ENCODE measurements at places on chromosomes 1 and 21. TPM values are rescaled to one million over a fixed set of nuclear protein-coding genes. Genes with fewer than 3 reads are reported as not detected.

- peak overlapping the region; percentile 25 for H3K27ac ChIP-seq
- H3K4me1 ChIP-seq: peaks cover 6% of the 10 kb centered on the region
- no peak for DNase-seq
- no peaks in the 10 kb centered on the region for H3K36me3 ChIP-seq
- no peaks in the 10 kb centered on the region for H3K27me3 ChIP-seq
These were observed 43.9 kb downstream of the SKI start for GRCh38 chr1:2271841-2272655.

- DNase-seq: peak; percentile 75
- H3K4me1 ChIP-seq: peaks cover 15% of the 10 kb centered on the region
- no peaks in the 10 kb centered on the region for H3K27me3 ChIP-seq
- peaks cover 46% of the 10 kb centered on the region for H3K36me3 ChIP-seq
- H3K27ac ChIP-seq: no peak overlapping the region
- no peak overlapping the region for H3K4me3 ChIP-seq
These were observed 31.3 kb downstream of the INKA2 start for GRCh38 chr1:111707906-111708305.

DNA sequence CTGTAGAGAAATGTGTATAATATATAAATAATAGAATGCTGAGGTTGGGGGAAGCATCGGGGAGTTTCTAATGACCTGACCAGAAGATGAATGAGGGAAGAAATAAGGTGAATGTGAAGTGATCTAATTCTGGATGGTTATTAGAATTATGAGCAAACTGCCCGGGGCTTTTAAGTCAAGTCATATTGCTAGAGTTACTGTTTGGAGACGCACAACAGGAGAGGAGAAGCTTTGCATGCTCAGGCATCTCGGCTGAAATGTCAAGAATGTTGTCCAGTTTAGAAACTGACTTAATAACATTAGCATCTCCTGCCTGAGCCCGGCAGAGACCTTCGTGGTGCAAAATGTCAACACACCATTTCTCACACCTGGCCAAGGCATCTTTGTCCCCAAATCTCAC is 119.1 kb downstream of the RRAGC start:
- H3K4me3 ChIP-seq: no peak overlapping the region
- peaks cover 4% of the 10 kb centered on the region for H3K4me1 ChIP-seq
- H3K27ac ChIP-seq: no peak overlapping the region
- no peaks in the 10 kb centered on the region for H3K27me3 ChIP-seq

The CDCP2 gene
- not detected for total RNA-seq

- peaks cover 13% of the 10 kb centered on the region for H3K36me3 ChIP-seq
- no peak overlapping the region for H3K27ac ChIP-seq
- H3K4me3 ChIP-seq: no peak overlapping the region
- no peak for DNase-seq
- no peaks in the 10 kb centered on the region for H3K27me3 ChIP-seq
These were observed 35.7 kb downstream of the NRIP1 start for GRCh38 chr21:15029077-15029476.

GRCh38 chr1:237269938-237270337 is 228.0 kb downstream of the RYR2 start:
- H3K4me1 ChIP-seq: no peaks in the 10 kb centered on the region
- H3K27ac ChIP-seq: no peak overlapping the region
- no peaks in the 10 kb centered on the region for H3K36me3 ChIP-seq
- DNase-seq: no peak
- peaks cover 38% of the 10 kb centered on the region for H3K27me3 ChIP-seq
- H3K4me3 ChIP-seq: no peak overlapping the region

- DNase-seq: peak; percentile 67
- no peak overlapping the region for H3K4me3 ChIP-seq
- H3K4me1 ChIP-seq: peaks cover 4% of the 10 kb centered on the region
- no peak overlapping the region for H3K27ac ChIP-seq
- H3K27me3 ChIP-seq: no peaks in the 10 kb centered on the region
- peaks cover 51% of the 10 kb centered on the region for H3K36me3 ChIP-seq
These were observed 29.3 kb downstream of the SLC66A1 start for GRCh38 chr1:19341201-19342061.

DNA sequence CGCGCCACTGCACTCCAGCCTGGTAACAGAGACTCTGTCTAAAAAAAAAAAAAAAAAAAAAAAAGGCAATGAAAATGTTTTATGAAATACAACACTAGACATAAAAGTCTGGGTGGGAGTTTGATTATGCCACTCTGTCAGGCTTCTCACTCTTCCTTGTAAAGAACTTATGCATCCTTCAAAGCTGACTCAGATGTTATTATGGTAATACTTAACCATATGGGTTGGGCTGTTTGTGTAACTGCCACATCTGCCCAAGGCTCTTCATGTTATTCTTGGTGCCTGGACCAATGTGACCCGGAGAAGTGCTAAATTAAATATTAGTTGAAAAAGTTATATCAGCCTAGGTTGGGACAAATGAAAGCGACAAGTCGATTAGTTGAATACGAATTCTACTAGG is 23.8 kb downstream of the FAM89A start:
- H3K4me3 ChIP-seq: no peak overlapping the region
- H3K27me3 ChIP-seq: no peaks in the 10 kb centered on the region
- no peak for DNase-seq
- peaks cover 22% of the 10 kb centered on the region for H3K4me1 ChIP-seq
- H3K27ac ChIP-seq: no peak overlapping the region
- H3K36me3 ChIP-seq: peaks cover 17% of the 10 kb centered on the region

- H3K36me3 ChIP-seq: no peaks in the 10 kb centered on the region
- H3K27ac ChIP-seq: no peak overlapping the region
These were observed 207.6 kb downstream of the S1PR1 start for GRCh38 chr1:101444381-101444780.

DNA sequence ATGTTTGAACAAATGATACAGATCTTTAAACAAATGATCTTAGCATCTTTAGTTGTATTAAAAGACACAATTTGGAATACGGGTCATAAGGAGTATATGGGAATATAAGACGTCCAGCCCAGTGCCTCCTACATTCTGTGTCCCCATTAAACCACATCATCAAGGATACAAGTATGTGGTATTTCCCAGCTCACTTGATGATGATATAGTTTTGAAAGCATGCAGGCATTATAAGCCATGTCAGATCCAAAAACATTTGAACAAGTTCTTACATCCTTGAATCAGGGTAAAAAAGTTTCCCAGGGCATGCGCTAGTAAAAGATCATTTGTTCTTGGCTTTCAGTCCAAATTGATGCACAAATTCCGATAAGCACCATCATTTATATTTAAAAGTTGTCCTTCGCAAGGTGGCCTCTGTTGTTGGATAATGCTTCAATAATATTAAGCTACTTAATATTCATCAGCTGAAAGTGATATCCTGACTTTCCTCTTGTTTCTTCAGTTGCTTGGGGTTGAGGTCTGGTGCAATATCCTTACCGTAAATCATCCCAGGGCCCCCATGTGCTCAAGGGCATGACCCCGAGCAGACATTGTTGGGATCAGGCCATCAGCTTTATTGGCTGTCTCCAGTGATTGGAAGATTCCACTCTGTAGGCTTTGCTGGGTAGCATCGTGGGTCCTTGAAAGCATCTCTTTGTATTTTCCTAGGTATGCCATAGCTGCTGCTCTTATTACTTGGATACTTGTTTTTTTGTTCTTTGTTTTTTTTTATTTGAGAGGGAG is 61.8 kb downstream of the CENPF start:
- no peak overlapping the region for H3K27ac ChIP-seq
- H3K4me3 ChIP-seq: no peak overlapping the region
- peaks cover 44% of the 10 kb centered on the region for H3K36me3 ChIP-seq
- H3K27me3 ChIP-seq: no peaks in the 10 kb centered on the region
- DNase-seq: no peak

DNA sequence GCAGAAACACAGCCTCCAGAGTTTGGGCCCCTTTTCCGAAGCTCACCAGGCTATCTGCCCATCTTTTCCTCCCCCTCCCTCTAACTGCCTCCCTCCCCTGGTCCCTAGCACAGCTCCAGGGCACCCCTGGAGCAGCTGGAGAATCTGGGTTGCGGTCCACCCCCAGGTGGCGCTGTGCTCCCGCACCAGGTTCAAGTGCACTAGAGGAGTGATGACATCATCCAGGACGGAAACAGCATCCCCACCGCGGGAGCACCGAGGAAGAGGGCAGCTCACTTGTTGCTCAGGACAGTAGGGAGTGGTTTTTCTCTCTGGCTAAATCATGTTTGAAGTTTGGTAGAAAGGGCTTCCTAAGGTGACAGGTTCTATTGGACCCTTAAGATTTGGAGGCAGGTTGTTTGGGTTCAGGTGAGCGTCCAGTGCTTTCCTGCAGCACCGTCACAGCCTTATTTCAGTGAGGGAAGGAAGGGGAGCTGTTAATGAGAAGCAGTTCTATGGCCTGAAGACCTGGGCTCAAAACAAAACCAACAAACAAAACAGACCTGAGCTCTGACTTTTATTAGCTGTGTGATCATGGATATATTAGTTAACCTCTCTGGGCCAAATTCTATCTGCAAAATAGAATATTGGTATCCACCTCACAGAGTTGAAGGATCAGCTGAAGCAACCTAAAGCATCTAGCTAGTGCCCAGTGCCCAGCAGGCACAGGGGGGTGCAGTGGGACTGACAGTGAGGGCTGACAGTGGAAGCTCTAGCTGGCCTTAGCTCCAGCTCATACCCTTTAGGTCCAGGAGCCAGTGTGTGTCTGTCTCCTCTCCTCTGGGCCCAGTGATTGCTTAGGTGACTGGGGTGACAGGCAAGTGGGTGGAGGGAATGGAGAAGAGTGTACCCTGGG is 7.5 kb downstream of the SHISA4 start:
- H3K27ac ChIP-seq: no peak overlapping the region
- H3K4me3 ChIP-seq: no peak overlapping the region
- peak; percentile 95 for DNase-seq
- peaks cover 5% of the 10 kb centered on the region for H3K4me1 ChIP-seq
- peaks cover 13% of the 10 kb centered on the region for H3K27me3 ChIP-seq
- H3K36me3 ChIP-seq: no peaks in the 10 kb centered on the region

DNA sequence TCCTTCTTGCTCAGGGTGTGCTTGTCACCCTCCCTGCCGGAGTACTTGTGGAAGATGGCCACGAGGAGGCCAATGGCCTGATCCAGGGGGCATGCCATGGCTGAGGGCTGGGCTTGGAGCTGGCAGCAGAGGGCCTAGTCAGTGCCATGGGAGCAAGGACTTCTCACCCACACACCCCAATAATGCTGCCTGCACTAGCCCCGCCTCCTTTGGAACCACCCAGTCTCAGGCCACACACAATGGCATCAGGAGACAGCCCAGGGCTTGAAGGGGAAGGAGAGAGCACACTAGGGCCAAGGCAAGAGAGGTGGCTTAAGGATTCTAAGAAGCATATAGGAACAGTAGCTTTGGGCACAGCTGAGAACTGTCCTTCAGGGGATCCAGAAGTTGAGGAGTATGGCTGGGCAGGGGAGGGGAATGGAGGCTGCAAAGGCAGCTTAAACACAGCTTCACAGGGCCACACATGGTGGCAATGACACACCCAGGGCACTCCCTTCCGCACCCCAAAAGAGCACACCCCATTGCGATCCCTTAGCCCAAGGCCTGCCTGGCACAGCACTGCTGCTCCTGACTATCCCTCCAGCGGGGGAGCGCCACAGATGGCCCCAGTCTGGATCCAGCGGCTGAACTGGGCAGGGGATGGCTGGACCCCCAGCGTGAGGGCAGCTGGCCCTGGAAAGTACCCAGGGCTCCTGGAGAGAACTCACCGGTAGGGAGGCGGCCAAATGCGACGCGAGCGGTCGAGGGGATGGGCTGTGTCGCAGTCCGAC is at the start of gene S100A6:
Gene S100A6, minus strand, starts transcription at position 750 of the 770 bp plus-strand sequence. Its CDS starts 652 bp downstream, at position 98.
- H3K27ac ChIP-seq: peak within 1 kb of the TSS; percentile 75
- peak within 1 kb of the TSS; percentile 99 for H3K4me3 ChIP-seq
- peaks cover 65% of the 10 kb centered on the region for H3K4me1 ChIP-seq
- no peaks in the 10 kb centered on the region for H3K27me3 ChIP-seq
- DNase-seq: peak; percentile 76
- H3K36me3 ChIP-seq: peaks cover 27% of the 10 kb centered on the region

DNA sequence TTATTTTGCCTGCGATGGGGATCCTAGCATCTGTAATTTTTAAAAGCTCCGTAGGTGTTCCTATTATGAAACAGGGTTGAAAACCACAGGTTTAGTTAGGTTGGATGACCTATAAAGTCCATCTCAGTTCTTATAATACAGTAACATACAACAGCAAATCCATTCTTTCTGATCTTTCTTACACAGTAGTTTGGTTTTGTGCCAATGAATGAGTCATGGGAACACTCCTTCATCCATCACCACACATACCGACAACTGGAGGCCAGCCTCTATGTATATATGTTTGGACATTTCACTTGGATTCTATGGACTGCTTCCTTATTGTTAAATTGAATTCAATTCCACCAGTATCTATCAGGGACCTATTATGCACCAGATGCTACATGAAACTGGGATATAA is 118.4 kb upstream of the L1TD1 start:
- no peaks in the 10 kb centered on the region for H3K27me3 ChIP-seq
- H3K36me3 ChIP-seq: peaks cover 11% of the 10 kb centered on the region
- no peak overlapping the region for H3K27ac ChIP-seq
- no peaks in the 10 kb centered on the region for H3K4me1 ChIP-seq

GRCh38 chr1:179807691-179808485 is 64.8 kb downstream of the FAM163A start:
- peaks cover 37% of the 10 kb centered on the region for H3K27me3 ChIP-seq

DNA sequence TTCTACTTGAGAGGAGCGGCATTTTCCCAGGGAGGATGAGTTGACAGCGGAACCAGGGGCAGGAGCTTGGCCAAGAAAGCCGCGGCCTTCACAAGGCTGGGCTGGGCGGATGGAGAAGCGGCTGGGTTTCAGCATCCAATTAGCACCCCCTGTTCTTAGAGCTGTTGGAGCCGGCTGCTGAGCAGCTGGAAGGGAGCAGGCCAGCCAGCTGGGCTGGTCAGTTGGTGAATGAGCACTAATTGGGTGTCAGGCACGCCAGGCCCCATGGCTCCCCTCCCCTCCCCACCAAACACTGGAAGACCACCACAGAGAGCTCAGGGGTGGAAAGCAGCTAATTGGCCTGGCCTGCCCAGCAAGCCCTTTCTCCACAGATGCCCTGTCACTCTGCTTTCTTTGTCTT is 245.6 kb downstream of the RRAGC start:
- no peaks in the 10 kb centered on the region for H3K36me3 ChIP-seq
- no peak for DNase-seq
- no peak overlapping the region for H3K4me3 ChIP-seq
- H3K4me1 ChIP-seq: no peaks in the 10 kb centered on the region
- H3K27me3 ChIP-seq: no peaks in the 10 kb centered on the region
- H3K27ac ChIP-seq: no peak overlapping the region

The WDR77 gene
- total RNA-seq: 54.2 TPM
